ENCODE measurements at places on chromosomes 2 and 18.

DNA sequence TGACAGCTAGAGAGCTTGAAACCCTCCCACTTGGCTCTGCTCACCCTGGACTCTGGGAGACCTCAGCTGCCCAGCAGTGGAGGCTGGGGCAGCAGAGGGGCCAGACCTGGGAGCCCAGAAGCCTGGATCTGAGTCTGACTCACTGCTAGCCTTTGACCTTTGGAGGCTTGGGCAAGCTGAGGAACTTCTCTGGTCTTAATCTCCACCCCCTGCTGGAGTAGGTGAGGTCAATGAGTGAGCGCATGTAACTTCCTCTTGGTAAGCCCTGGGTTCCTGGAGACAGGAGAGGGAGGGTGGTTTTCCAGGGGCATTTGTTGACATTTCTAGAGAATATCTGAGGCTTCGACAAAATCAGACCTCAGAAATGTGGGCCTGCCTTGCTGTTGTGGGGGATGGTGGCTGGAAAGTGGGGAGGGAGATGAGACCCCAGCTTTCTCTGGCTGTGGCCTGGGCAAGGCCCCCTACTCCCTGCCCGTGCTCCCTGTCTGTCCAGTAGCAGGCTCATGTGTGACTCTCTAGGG is 73.0 kb upstream of the YWHAQ start:
- DNase-seq = no peak

- DNase-seq = no peak
Observed at GRCh38 chr18:41150316-41150715, 804.7 kb upstream of the PIK3C3 start.

GRCh38 chr2:64405581-64406406 is 48.2 kb upstream of the LGALSL start:
- no peak for DNase-seq

DNA sequence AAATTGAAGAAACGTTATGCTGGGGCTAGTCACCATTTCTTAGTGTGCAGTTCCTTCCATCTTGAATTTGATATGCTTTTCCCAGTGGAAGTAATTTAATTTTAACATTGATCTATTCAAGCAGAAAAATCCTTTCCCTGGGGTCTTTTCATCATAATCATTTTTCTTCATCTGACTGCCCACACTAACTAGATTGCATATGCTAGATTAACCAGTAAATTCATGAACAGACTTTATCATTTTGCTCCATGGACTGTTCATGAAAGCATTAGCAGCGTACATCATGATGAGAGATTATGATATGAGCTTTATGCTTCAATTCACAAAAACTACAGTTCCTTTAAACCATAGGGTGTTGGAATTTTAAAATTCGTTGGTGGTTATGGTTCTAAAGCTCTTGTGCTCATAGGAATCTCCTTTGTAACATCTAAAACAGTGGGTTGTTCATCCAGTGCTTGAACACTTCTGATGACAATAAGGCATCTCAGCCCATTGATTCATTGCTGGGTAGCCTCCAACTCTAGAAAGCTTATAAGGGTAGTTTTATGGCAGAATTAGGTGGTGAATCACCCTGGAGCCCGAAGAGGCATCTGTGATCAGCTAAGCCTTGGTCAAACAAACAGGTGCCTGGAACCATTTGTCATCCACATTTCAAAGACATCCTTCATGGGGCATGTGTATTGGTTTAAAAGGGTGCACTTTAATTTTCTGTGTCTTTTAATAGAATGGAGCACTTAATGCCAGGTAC is 77.2 kb upstream of the NDUFV2 start:
- no peak for DNase-seq

DNA sequence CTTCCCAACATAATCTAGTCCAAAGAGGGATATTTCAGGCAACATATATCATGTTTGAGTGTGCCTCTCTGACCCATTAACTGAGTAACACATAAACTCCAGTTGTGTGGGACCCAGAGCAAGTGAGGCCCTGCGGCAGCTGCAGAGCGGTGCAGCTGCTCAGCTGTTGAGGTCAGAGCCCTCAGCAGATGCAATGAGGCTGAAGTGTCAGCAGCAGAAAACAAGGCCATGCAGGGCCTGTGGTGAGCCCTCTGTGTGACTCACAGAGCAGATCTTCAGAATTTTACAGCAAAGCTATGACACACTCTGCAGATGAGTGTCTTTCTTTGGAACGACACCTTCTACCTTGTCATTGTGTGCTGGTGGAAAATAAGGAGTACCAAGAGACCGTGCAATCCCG is 168.5 kb downstream of the CBLN2 start:
- DNase-seq = no peak

GRCh38 chr2:16102976-16103380 is 162.6 kb downstream of the MYCN start:
- no peak for DNase-seq

- DNase-seq = no peak
Observed at GRCh38 chr2:10308866-10309265, 6.2 kb downstream of the HPCAL1 start.

- DNase-seq = no peak
Observed at GRCh38 chr2:74007121-74007520, 22.4 kb downstream of the TET3 start.

GRCh38 chr2:197308585-197308984 is 2.0 kb downstream of the ANKRD44 start:
- DNase-seq = no peak

DNA sequence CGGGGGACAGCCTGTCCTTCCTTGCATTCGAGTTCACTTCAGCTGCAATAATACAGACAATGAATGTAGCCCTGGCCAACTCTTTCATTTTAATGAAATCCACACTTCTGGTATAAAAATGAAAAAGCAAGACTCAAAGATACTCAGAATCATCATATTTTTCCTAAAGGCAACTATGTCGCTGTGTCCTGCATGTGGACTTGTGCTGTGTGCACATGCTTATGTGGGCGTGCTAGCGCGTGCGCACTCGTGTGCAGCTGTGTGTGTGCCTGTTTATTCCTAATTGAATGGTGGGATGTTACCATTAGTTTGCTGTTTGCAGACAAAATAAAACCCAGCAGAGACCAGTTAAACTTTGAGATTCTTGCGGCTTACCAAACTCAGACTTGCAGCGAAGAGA is 49.6 kb downstream of the SMIM21 start:
- no peak for DNase-seq

GRCh38 chr2:70029814-70030409 is 57.4 kb upstream of the PCBP1 start:
- no peak for DNase-seq

DNA sequence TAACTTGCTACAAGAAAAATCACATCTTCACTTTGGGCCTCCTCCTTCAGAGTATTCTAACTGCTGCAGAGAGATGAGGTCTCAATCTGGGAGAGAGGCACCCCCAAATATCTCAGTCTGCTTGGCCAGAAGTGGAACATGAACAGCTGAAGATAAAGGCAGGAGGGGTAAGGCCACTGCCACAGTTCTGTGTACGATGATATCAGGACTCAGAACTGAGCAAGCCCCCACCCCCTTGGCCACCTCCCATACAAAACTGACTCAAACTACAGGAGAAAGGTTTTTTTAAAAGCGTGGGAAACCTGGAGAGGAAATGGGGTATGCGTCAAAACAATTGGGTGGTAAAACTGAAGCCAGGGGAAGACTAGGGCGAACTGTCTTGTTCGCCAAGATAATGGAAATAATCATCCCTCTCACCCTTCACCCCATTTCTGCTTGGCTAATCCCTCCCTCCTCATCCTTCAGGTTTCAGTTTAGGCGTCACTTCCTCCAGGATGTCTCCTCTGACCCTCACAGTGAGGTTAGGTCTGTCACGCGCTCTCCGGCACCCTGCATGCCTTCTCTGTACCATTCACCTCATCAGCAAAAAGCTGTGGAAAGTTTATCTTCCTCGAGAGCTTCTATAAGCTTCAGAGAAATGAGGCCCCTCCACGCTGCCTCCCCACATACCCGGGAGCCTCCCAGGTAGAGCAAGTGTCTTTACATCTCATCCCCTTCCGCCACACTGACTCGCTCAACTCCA is 64.4 kb downstream of the SFXN5 start:
- no peak for DNase-seq

- no peak for DNase-seq
Observed at GRCh38 chr18:55404832-55405465, 183.0 kb downstream of the TCF4 start.

DNA sequence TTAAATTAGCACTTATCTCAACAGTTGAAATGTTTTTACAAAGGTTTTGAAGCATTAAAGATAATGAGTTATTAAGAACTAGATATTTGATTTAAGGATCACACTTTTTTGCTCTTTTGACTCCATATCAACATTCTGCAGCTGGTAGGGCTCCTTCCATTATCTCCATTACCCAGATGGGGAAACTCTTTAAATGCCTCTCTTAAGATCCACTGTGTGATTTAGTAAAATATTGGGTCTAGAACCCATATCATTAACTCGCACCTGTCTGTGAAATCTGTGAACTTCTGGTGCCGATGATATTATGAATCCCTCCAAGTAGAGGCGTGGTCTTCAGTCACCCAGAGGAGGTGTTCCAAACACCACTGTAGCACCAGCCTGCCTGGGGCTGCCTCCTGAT is 466.2 kb downstream of the TSN start:
- no peak for DNase-seq

- DNase-seq = no peak
Observed at GRCh38 chr2:6080932-6081753, 389.0 kb downstream of the SOX11 start.

DNA sequence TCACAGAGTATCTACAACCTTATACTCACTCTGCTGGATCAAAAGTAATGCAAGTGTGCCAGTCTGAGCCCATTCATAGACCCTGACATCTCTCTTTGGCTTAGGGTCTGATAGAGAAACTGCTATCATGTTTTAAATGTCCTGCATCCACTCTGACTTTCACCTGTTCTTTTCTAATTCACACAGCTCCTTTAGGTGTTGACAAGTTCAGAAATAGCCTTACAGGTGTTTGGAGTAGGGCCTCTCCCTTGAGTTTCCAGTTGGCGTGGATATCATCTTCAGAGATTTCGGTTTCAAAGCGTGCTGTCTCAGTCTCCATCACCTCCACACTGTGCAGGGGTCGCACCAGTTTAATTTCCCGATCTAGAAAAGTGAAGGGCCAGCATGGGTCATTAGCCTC is 150.3 kb downstream of the PLEKHA3 start:
- no peak for DNase-seq

DNA sequence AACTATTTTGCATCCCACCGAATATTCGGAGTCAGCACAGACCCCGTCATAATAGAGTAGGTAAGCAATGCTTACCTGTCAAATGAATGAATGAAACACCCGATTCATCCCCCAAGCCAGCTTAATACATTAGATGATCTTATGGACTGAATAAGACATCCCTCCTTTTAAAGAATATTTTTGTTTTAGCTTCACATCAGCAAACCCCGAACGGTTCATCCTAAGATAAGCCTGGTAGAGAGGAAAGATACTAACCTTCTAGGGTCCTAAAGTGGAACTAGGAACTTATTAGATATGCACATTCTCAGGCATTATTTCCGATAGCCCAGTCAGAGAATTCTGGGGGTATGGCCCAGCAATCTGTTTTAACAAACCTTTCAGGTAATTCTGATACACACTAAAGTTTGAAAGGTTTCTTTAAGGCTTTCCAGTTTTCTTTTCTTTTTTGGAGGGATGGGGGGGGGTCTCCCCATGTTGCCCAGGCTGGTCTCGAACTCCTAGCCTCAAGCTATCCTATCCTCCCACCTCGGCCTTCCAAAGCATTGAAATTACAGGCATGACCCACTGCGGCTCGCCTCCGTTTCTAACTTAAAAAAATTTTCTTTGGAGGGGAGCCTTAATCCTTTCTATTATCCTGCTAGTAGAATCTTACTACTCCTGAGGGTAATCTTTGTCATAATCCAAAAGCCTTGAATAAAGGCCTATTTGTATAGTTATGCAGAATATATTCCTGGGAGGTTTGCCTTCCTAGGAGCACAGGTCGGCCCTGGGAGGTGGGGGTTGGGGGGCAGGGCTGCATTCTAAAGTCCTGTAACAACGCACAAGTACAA is 1.0 kb upstream of the ACTR3 start:
- no peak for DNase-seq

DNA sequence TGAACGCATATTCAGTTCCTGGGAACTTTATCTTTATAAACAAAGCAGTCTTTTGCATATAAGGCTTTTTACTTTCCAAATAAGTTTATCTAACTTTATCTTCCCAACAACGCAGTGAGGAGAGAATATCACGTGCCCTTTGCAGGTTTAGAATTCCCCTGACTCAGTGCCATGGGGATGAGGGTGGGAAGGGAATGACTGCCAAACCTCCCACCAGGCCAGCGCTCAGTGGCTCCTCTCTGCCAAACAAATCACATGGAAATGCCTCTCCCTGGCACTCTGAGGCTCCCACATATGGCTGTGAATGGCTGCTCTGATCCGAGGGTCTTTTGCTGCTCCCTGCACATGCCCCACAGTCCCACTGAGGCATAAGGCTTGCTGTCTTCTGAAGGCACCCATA is 158.3 kb downstream of the DNAH6 start:
- no peak for DNase-seq

DNA sequence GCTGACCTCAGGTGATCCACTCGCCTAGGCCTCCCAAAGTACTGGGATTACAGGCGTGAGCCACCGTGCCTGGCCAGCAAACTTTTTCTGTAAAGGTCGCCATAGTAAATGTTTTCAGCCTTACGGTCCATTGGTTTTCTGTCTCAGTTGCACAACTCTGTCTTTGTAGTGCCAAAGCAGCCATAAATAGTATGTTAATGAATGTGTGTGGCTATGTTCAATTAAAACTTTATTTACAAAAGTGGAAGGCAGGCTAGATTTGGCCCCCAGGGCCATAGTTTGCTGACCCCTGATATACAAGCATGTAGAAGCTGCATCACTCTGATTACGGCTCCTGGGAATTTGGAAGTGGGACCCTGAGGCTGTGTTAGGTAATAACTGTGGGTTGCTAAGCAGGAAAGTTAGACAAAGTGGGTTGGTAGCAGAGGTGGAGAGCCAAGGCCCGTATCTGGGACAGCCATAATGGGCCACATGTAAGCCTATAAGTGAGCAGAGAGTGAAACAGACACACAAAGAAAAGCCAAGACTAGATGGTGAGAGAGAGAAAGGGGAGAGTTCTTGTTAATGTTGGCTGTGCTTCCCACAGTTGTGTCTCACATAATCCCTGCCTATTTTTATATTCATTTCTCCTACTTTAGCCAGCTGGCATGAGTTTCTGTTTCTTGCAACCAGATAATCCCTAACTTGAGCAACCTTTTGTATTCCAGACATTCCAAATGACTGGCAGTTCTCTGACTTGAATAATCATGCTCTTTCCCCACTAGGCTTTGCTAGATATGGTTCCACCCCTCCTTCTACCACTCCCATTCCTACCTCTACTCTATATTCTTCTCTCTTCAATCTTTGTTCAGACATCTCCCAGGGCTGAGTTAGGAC is 223.3 kb upstream of the STON1 start:
- no peak for DNase-seq
